Stimulated activated CD4-positive, alpha-beta T cell treated with anti-CD3 and anti-CD28 coated beads, Interleukin-4, amount 100 ng/mL, for 48 hours (primary cell): ENCODE measurements at places on chromosomes 2 and 18.
A peak's percentile ranks its signal among the peaks of the same experiment; 100 is the strongest.

DNA sequence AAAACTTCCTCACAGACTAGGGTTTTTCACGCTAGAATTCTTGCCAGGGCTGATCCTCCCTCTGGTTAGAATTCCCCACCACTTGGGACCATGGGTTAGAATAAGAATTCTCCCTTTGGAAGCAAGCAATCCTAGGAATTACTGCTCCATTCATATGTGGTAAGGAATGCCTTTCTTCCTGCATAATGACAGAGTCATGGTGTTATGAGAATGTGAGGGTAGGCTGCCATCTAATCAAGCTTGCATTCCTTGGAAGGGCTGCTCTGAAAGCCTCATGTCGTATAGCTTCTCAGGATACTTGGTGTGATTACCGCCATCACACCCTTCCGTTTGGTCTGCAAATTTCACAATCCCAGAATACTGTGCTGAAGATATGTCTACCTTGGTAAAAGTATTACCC is 1282.4 kb upstream of the PIK3C3 start:
- DNase-seq = no peak

DNA sequence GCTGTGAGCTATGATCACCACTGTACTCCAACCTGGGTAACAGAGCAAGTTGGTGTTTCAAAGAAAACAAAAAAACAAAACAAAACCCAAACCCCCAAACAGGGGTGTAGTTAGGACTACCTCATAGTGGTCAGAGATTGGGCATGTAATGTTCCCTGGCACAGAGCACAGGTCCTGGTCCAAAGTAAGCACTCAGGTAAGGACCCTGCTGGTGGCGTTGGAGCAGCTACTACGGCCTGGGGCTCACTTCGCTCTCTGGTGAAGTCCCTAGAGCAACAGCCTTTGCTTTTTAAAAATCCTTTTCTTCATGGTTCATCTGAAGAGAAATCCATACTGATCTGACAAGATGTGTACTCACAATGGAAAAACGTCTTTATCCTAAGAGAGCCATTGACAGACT is 130.4 kb downstream of the ZNF236 start:
- no peak for DNase-seq

- DNase-seq = no peak
These were observed 104.6 kb upstream of the TEX51 start for GRCh38 chr2:126793885-126794613.

DNA sequence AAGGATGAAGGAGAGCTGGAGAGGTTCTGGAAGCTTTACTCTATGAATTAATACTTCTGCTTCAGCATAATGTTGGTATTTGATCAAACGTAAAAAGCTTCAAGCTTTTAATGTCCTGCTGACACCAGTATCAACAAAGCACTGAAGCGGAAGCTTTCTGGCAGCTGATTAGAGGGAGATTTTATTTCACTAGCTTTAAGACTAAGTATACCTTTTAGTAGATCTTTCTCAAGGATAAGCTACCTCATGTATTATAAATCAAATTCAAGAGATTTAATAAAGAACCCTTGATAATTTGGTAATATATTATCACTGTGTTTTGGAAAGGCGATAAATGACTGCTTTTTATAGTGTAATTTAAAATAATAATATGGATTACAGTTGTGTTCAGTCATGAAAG is 128.0 kb upstream of the CD302 start:
- DNase-seq = no peak

GRCh38 chr2:132384491-132385151 is 32.0 kb upstream of the GPR39 start:
- DNase-seq = no peak

- no peak for DNase-seq
These were observed 48.9 kb upstream of the LYPD6 start for GRCh38 chr2:149281441-149281840.

DNA sequence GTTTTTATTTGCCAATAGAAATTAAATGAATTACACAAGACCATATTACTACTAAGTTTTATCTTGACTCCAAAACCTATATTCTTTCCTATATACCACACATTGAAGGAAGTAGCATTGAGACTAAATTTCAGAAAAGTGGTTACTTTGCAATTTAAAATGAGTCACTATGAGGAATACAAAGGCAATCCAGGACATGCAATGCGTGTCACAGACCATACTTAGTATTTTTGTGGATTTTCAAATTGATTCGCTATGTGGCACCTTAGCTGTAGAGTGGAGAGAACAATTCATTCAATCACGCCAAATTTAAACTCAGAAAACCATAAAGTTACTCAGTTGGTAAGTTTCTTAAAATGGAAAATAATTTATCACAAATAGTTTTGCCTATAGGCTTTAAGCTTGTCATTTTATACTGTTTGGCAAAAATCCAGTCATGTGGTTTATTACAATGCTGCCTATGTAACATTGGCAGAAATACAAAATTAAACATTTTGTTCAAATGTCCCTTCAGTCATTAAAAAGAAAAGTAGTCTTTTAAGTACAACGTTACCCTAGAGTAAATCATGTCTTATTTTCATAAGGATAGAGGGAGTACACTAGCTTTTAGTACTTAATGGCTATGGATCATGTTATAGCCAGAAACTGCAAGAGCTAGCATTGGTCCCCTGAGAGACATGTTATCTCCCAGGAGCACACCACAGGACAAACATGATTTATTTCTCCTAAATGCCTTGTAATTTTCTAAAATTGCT is 222.8 kb upstream of the CDH7 start:
- no peak for DNase-seq

GRCh38 chr2:24971286-24971535 is 544 bp downstream of the DNAJC27 start:
- peak; percentile 12 for DNase-seq

GRCh38 chr2:70569559-70569958 is 15.9 kb upstream of the TGFA start:
- no peak for DNase-seq

DNA sequence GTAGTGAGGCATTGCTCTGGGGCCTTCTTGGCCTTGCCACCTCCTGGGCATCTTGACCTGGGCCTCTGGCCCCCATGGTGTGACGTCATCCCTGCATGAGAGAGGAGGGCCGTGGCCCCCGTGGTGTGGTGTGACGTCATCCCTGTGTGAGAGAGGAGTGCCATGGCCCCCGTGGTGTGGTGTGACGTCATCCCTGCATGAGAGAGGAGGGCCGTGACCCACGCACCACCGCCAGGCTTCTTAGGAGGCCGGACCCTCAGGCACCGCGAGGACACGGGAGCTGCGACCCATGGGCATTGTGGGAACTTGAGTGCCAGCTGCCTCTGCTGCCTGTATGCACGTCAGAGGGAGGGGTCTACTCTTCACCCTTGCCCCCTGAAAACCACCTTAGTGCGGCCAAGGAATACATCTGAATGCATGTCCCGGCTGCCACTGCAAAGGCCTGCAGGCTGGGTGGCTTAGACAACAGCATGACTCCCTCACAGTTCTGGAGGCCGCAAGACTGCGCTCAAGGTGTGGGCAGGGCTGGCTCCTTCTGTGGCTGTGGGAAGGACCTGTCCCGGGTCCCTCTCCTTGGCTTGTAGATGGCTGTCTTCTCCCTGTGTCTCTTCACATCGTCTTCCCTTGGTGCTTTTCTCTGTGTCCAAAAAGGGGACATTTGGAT is 20.8 kb upstream of the OTOS start:
- DNase-seq = no peak

DNA sequence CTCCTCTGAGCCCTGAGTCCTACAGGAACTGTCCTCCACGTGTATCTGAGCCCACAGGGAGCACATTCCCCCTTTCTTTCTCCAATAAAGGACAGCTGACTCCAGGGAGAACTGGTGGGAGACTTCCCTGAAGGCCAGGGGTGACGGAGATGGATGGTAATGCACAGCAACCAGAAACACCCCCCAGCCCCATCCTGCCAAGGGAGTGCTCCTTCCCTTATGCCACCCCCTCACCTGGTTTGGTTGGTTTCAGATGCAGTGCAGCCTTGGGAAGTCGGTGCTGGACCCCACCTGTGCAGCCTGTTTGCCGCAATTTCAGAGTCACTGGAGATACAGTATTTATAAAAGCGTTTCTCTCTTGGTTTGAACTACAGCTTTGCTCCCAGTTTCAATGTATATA is 24.0 kb downstream of the GPR55 start:
- DNase-seq = no peak

GRCh38 chr2:156810094-156810493 is 373.9 kb downstream of the GPD2 start:
- no peak for DNase-seq

DNA sequence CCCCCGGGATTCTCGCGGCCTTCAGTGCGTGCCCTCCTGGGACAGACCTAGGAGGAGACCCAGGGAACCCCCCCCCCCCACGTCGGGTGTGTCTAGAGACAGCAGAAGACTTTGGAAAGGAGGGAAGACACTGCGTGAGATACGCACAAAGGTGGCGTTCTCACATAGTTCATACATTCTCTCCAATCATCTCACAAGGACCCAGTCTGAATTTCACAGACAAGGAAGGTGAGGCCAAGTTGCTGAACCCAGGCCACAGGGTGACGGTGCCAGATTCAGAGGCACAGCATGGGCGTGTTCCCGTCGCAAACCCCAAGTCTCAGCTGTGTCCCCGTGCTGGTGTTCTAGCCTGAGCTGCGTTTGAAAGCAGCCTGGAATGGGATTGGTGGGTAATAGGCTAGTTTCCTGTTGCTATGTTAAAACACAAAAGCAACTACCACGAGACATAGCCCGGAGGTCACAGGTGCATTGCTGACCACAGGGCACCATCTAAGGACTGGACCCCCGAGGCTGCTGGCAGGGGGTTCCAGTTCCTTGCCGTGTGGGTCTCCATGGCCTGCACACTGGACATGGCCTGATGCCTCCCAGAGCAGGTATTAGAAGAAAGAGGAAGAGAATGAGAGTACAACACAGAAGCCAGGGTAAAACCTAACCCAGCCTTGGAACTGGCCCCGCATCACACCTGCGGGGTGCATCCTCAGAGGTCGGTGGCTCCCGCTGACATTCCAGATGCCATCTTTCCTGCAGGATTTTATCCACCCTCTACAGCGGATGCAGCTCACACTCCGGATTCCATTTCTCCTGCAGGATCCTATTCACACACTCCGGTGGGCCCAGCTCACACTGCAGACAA is 1.1 kb upstream of the PXDN start:
- DNase-seq = no peak

DNA sequence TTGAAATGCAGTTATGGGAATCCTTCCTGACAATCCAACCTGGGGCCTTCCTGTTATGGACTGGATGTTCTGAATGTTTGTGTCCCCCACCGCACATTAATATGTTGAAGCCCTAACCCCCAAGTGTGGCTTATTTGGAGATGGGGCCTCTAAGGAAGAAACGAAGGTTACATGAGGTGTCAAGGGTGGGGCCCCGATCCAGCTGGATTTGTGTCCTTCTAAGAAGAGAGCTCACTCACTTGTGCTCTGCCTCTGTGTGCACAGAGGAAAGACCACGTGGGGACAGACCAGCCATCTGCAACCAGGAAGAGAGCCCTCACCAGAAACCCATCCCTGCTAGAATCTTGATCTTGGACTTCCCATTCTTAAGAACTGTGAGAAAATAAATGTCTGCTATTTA is 44.4 kb downstream of the MAP3K19 start:
- no peak for DNase-seq

GRCh38 chr2:27958711-27959378 is 68.3 kb downstream of the BABAM2 start:
- no peak for DNase-seq

- no peak for DNase-seq
These were observed 34.3 kb upstream of the TAF1B start for GRCh38 chr2:9809064-9809356.

DNA sequence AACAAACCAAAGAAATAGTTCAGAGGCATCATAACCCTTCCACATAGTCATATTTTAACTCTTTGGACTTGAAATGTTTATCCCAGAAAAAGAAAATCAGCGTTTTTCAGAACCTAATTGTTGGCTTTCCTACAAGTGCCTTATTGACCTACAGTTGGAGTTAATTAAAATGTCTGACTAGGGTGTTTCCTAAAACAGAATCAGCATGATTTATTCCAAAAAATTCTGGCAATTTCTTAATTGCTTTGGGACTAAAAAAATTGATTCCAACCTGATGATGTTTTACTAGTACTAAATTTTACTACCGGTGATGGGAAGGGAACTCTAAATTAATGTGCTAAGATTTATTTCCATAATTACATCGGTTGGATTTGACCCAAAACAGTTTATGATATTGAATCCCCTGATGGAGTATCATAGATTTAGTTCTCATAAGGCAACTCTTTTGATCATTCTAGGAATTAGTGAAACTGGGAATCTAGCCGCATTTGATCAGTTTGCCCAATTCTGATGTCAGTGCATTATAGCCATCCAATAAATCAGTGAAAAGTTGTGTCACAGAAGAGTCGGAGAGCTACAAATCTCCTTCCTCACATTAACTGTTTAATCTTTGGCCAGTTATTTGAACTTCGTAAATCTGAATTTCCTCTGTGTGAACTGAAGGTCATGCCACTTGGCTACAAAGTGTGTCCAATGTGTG is 134.3 kb upstream of the DSEL start:
- DNase-seq = no peak

GRCh38 chr18:28124131-28125029 is 52.5 kb downstream of the CDH2 start:
- no peak for DNase-seq

DNA sequence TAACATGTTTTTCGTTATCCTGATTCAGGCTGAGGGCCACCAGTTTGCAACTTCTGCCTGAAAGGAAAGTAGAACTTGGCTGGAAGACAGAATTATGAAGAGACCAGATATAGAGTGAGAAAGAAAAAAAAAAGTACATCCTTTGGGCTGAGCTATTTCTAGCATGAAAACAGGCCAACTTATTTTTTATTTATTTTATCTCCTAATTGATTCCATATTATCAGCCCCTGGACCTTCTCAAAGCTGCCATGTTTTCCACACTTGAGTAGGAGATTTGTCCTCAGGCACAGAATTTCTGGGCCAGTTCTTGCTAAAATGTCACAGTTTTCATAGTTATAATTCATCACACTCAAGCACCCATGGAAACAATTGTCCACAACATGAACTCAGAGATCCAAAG is 586.8 kb upstream of the CNTNAP5 start:
- DNase-seq = no peak

- no peak for DNase-seq
These were observed 11.6 kb downstream of the RAMP1 start for GRCh38 chr2:237870754-237871651.

DNA sequence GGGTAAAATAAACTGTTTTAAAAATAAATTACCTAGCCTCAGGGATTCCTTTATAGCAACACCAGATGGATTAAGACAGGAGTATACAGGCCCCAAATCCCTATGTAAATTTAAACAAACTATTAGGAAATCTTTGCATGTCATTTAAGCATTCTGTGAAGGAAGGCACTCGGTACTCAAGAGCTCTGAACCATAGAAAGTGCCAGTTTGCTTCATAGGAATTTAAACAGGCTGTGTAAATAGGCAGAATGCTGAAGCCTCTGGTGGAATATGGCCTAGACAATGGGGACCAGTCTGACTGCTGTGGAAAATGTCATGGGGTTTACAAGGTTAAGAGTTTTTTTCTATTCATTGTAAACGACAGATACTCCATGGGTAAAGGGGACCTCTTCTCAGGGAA is 377.4 kb downstream of the DLGAP1 start:
- no peak for DNase-seq

- DNase-seq = no peak
These were observed 43.2 kb upstream of the LOXHD1 start for GRCh38 chr18:46700066-46700824.

- no peak for DNase-seq
These were observed 100.2 kb downstream of the TNS1 start for GRCh38 chr2:217902379-217903141.

GRCh38 chr2:95399061-95399460 is 3.4 kb upstream of the FAHD2A start:
- DNase-seq = no peak

GRCh38 chr2:19932928-19933327 is 31.1 kb upstream of the TTC32 start:
- no peak for DNase-seq
